Large intestine (tissue), 12 donors: ENCODE measurements at places on chromosomes 7 and 10. TPM values are rescaled to one million over a fixed set of nuclear protein-coding genes. Genes with fewer than 3 reads are reported as not detected.

DNA sequence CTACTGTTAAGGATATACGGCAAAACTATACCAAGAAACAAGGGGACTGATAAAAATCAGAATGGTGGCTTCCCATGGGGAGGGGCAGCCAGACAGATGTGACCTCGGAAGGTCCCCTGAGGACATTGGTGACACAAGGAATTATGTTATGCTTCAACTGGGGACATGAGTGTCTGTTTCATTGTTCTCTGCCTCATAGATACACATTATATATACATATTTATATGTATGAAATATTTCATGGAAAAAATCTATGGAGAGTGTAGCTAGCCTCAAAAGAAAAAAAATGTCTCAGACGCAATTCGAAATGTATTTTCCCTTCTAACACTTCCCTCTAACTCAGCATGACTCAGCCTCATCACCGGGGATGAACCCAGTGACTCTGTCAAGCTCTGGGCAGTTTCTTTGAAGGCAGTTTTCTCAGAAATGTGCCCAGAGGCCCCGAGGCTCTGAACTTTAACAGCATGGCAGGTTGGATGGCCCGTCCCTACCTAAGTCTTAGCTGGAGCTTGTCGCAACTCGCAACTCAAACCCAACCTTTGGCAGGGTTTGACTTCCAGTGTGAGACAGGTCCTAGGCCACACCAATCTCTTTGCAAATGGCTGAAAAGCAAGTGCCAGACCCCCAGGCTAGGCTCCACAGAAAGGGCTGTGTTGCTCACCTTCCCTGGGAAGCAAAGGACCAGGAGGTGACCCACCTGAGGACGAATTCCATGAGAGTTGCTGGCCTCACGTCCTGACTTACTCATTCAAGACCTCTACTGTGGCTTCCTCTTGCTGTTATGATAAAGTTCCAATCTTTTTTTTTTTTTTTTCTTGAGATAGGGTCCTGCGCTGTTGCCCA is 86.9 kb downstream of the CARD11 start:
- DNase-seq = no peak

The PLAU gene
- polyA plus RNA-seq = 19.6 TPM

The PNLIPRP1 gene
- 0.63 TPM for polyA plus RNA-seq

DNA sequence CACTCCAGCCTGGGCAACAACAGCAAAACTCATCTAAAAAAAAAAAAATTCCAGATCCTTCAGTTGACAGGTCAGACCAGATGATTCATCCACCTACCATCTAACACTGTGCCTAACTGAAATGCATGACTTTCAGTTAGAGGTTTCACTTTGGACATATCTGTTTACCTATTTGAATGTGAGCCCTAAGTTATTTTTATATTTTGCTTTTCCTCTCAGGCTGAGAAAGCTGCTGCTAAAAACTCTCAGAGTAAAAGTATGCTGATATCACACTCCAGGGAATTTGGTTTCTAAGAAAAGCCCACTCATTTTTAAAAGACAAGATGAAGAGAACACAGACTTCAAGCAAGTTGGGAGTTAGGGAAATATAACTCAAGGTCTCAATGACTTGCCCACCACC is 126.0 kb downstream of the SGMS1 start:
- no peak for DNase-seq

GRCh38 chr7:107659666-107660065 is 962 bp upstream of the SLC26A4 start:
- DNase-seq = no peak

The ASB15 gene
- polyA plus RNA-seq = 0.07 TPM

- DNase-seq = no peak
Measured at GRCh38 chr10:62650411-62650810, 154.1 kb upstream of the ADO start.

DNA sequence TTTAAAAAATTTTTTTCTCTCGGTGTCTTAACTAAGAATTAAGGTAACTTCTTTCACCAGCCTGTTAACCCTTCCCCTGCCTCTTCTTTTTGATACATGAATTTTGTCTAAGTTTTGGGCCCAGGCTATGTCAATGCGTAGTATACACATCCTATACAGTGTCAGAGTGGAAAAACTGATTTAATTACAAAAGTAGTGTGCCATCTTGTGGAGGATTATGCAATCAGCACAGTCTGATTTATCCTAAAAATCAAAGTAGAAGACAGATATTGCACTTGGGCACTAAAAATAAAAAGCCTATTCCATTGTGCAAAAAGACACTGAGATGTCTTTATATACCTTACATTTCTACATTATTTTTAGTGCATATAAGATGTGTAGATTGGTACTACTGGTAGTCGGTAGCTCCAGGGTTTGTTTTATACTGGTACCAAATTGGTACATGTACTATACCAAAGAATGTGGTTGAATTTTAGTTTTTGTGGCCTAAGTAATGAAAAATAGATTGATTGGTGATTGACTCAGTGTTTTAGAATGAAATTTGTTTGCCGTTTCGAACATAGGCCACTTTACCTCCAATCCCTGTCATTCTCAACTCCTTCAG is 96.6 kb downstream of the MKLN1 start:
- no peak for DNase-seq

- no peak for DNase-seq
Measured at GRCh38 chr10:126459878-126460481, 71.7 kb upstream of the ADAM12 start.

DNA sequence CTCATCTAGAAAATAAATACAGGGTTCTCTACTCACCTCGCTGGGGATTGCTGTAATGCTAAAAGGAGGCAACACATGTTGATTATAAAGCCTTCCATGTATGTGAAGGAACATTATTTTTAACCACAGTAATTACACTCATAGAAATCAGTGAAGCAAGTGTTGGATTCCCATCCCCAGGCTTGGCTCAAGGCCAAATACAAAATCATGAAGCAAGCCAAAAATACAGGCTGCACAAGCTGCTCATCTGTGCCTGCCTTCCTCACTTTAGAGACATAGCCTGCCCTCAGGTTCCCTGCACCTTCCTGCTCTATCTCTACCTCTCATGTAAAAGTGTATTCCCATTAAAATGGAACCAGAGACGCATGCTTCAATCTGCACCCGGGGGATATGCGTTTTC is 1077.1 kb upstream of the C7orf33 start:
- DNase-seq = no peak

DNA sequence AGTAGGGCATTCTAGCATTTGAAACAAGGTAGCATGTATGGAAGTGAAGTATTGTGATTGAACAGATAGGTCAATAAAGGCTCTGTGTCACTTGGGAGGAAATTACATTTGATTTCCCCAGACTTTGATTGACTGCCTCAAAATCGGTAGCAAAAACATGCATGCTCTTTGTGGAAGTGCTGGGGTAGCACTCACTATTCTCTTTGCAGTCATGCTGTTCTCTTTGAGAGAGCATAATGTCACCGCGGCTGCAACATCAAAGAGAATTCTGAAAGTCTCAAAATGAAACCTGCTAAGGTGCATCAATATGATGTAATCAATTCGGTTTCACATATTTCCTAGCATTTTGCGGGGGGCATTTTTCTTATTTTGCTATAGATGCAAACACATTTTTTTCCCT is 64.2 kb downstream of the ARMC3 start:
- no peak for DNase-seq

DNA sequence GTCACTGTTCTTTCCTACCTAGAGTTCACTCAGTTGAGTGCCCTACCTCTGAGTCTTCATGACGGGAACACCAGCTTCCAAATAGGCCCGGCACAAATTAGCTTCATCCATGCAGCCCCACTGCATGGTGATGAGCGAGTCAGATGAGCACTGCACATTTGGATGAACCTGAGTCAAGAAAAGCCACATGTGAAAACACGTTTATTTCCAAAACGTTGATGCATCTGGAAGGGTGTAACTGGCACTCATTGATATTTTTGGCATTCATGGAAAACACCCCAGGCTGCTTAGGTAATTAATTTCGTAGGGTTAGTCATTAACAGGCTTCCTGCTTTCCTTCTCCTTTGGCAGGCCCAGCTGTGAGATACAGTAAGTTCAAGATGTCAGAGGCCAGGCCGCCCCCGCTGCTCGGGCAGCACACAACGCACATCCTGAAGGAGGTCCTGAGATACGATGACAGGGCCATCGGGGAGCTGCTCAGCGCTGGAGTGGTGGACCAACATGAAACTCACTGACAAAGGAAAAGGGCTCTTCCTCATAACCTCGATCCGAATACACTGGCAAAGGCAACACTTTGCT is 725.2 kb downstream of the SUGCT start:
- no peak for DNase-seq

DNA sequence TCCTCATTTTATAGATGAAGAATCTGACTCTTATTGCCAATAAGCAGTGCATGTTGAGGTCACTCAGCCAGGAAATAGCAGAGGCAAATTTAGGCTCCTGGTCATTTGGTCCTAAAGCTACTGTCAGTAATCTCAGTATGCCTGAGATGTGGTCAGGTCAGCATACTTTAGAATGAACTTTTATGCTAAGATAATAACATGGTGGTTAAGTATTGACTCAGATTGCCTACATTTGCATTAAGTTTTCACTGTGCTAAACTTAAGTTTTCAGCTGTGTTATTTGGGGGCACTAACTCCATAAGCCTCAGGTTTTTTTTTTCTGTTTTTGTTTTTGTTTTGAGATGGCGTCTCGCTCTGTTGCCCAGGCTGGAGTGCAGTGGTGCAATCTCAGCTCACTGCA is 35.9 kb upstream of the CCSER2 start:
- DNase-seq = no peak

DNA sequence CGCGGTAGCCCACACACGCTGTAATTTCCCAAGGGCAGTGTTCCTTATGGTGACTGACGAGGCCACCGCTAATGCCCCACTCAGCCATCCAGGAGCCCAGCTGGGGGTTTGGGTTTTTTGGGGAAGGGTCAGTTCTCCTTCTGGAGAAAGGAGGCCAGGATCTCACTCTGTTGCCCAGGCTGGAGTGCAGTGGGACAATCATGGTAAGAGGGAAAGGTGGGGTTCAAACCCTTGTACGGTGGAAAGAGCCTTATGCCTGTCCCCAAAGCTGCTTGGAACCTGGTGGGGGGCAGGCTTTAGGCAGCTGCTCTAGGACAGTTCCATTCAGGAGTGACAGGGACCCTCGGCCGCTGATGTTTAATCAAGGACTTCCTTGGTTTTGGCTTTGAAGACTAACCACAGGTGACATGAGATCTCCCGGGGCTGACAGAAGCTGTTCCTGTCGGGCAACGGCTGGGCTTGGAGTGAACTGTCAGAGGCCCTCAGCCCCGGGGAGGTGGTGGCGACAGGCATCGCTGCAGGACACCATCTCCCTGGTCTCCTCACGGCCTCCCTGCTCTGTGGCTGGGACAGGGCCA is 84.5 kb downstream of the CARD11 start:
- no peak for DNase-seq

DNA sequence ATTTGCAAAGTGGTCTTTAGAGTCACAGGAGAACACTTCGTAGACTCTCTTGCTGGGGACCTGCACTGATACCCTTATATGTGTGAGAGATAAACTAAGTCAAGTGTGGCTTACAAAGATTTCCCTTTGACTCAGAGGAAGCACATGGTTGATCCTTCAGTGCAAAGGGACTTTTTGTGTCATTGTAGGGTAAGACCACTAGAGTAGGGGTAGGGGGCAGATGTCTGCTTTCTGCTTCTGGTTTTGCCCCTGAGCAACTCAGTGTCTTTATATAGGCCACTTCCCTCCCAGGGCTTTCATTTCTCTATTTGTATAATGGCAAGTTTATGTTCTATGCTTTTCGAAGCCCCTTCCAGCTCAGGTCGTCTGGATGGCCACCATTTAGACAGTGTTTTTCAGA is 281.7 kb downstream of the SORCS3 start:
- no peak for DNase-seq

The AMZ1 gene
- 0.34 TPM for polyA plus RNA-seq

The SPRN gene
- polyA plus RNA-seq = 4.9 TPM

The DNAH11 gene
- 0.40 TPM for polyA plus RNA-seq

The SH3PXD2A gene
- 32.0 TPM for polyA plus RNA-seq

DNA sequence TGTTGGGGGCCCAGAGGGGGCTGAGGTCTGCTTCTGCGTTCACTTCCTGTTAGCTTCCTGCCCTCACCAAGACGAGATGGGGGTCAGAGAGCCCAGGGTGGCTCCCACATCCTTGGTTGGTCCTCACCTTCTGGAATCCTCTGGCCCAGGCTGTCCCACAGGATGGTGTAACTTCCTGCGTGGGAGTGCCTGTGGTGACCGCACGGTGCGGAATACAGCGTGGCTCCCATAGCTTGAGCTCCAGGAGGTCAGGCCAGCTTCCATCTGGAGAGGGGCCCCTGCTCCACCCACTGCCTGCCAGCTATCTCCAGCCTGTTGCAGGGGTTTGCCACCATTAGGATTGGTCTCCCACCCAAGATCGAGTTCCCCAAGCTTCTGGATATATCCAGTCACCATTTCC is 681.2 kb upstream of the FOXK1 start:
- DNase-seq = no peak

DNA sequence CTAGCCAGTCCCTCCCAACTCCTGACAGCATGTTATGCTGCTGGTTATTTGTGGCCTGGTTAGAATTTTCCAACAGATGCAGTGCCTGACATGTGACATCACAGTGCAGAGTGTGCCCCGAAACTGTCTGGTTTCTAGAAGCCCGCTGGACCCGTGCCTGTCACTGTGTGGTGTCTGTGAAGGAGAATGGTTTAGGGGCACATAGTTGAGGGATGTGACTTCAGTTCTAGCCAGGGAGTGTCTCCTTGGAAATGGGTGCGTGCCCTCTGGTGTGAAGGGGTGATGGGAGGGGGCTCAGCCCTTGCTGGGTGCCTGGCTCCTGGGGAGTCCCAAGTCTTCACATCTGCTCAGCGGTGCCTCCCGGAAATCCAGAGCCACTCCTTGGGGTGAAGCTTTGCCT is 303.6 kb downstream of the GLRX3 start:
- no peak for DNase-seq

DNA sequence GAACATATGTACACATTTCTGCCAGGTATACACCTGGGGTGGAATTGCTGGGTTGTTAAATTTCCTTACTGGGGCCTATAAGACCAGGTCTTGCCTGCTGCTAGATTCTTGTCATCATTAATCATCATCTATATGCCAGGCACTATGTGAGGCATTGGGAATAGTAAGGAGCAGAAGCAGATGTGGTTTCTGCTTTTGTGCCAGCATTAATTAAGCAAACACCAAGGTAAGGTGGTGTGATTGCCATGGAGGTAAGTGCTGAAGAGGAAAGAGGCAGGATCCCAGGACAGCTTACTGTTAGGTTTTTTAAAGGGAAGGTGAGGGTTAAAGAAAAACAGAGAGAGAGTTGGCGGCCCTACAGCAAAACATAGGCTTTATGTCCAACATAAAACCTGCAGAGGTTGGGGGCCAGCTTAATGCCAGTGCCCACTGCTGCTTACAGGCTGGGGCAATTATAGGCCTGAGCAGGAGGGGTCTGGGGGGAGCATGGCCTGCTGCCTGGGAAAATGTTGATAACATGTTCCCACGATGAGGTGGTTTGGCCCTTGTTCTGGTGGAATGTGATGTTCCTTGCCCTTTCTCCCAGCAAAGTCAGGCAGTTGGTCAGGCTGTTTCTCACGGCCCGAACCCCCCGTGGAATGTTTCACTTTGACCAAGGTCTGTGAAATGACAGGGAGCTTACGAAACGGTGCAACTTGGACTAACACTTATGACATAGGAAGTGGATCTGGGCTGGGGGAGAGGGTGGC is 93.9 kb downstream of the RBM20 start:
- no peak for DNase-seq
